H9 (cell line): ENCODE measurements at places on chromosomes 3 and 15.
A peak's percentile ranks its signal among the peaks of the same experiment; 100 is the strongest.

GRCh38 chr3:194740859-194741491 is 55.3 kb downstream of the FAM43A start:
- DNase-seq, result no peak

- DNase-seq, result no peak
These were observed 12.7 kb upstream of the OXSR1 start for GRCh38 chr3:38152609-38153008.

GRCh38 chr3:115520241-115520640 is 103.1 kb upstream of the GAP43 start:
- DNase-seq, result no peak

DNA sequence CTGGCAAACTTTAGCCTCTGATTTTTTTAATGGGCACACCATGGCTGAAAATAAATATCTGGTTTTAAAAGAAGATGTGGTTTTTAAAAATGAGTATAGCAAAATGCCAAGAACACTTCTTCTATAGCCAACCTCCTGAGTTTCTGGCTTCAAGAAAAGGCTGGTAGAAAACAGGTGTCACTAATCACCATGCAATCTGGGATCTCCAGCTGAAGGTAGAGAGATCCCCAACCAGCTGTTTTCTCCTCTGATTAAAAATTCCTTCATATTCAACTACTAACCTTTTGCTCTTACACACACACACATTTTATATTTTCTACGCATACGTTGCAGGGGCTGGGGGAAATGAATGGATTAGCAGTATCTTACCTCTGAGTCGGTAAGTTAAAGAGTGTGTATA is 279.6 kb upstream of the ROBO2 start:
- DNase-seq, result no peak

DNA sequence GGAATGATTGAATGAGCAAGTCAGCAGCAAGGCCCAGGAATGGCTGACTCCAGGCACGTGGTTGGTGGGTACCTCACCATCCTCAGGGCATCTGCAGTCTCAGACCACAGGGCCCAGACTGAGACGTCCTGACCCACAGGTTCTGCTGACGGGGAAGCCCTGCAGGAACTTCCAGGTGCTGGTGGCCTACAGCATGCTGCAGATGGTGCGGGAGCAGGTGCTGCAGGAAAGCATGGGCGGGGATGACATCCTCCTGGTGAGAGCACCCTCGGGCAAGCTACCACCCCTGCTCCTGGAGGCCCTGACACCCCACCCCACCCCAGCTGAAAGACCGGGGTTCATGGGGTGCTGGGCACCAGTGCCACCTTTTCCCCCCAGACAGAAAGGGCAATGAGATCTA is 14.1 kb downstream of the TBC1D21 start:
- DNase-seq, result no peak

GRCh38 chr3:36434687-36435426 is 54.6 kb downstream of the STAC start:
- no peak for DNase-seq

DNA sequence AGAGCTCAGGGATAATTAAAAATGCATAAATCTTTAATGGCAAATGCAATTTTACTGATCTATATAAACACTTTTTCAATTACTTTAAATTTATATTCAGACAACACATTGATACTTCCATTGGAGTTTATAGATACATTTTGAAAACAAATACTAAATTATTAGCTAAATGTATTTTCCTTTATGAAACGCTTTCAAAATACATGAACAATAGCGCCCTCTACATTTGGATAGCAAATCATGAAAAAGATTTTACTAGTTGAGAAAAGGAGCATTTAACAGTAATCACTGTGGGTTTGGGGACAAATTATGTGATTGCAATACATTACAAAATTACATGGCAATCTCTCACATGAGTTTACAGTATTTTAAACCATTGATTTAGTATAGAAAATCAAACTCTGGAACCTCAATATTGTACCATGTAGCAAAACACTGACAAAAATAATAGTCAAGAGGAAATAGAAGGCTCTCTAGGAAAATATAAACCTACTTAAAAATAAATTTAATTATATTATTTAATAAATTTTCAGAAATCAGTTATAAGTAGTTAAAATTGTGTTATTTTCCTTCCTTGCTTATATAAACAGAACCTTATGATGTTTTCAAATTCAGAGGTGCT is 207.9 kb downstream of the ZIC1 start:
- DNase-seq, result no peak

DNA sequence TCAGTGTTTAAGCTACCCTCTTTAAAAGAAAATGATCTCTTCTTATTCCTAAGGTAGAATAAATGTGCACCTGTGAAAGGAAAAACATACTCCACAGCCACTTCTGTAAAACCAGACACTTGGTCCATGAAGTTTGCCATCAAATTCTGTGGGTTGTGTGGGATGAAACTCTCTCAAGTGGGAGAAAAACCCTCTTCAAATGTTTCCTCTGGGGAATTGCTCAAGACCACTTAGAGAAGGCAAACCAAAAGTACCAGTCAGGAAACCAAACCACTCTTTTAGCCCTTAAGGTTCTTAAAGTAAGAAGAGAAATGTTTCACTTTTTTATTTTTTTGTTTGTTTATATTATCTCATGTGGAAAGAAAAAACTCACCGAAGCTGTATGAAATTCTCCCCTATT is 1.2 kb downstream of the COL8A1 start:
- DNase-seq, result no peak

GRCh38 chr3:157573780-157574378 is 70.7 kb upstream of the VEPH1 start:
- no peak for DNase-seq

DNA sequence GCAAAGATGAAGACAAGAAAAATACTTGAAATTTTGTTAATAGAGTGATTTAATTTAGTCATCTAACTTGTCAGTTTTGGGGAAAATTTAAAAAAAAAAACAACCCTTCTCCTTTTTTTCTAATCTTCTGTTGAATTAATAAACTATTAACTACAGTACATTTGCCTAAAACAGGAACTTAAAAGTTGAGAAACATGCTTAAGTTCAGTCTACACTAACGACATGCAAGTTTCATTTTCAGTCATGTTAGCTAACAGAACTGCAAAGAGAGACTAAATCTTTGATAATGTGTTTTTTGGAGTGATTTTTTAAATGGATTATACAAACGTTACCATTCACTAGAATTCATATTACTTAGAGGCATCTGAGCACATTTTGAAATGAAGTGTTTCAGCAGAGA is 71.9 kb upstream of the MBNL1 start:
- DNase-seq, result no peak

GRCh38 chr3:47017504-47018268 is 38.2 kb downstream of the NBEAL2 start:
- DNase-seq, result peak; percentile 29

GRCh38 chr3:99248913-99249312 is 347.4 kb upstream of the DCBLD2 start:
- DNase-seq, result no peak

GRCh38 chr3:36282766-36283165 is 97.5 kb upstream of the STAC start:
- DNase-seq, result no peak

DNA sequence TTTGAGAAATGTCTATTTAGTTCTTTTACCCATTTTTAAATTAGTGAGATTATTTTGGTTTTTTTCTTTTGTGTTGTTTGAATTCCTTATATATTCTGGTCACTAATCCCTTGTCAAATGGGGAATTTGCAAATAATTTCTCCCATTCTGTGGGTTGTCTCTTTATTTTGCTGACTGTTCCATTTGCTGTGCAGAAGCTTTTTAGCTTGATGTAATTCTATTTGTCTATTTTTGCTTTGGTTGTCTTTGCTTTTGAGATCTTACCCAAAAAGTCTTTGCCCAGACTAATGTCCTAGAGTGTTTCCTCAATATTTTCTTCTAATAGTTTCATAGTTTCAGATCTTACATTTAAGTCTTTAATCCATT is 472.9 kb downstream of the TBL1XR1 start:
- DNase-seq, result no peak

DNA sequence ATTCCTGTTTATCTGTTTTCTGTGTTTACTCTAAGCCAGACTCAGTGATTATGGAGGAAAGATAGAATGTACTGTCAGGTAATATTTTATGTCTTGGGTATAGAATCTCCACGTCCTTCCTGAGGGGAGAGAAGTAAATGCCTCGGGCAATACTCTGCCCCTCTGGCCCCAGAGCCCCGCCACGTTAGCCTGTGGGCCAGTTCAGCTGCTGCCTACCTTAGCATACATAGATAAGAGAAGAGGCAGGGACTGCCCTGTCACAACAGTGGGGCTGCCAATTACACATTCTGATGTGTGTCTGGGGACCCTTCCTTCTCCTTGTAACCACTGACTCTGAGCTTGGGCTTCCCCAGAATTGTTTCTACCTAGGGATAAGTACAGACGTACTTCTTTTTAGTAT is 347.7 kb upstream of the ATP11B start:
- no peak for DNase-seq

- DNase-seq, result no peak
These were observed 13.6 kb upstream of the CSK start for GRCh38 chr15:74768099-74768770.

DNA sequence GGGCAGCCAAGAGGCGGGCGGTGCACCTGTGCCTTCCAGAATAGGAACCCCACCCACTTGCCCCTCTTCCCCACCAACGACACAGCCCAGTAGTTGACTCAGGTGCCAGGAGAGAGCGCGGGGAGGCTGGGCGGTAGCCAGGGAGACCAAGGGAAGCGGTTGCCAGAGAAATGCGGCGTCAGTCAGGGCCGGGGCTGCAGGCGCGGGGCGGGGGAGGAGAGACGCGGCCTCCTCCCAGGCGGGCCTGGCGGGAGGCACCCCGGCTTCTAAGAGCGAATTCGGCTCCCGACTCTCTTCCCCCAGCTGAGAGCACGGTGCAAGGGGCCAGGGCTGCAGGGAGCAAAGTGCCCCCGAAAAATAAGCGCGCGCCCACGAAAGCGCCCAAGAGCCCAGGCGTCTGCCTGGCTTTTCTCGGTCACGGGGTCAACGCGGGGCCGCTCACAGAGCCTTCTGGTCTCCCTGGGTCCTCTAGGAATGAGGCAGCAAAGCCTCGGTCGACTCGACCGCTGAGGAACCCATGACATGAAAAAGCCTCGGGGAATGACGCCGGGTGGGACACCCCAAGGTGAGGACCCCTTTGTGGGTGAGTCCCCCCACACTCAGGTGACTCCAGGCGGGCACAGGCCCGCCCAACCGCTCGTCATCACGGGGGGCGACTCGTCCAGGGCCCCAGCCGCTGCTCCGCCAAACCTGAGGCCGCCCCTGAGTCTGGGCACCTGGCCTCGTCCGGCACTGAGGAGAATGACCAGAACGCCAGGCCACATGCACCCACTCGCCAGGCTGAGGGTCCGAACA is 716 bp downstream of the CPEB1 start:
- DNase-seq, result peak; percentile 76

GRCh38 chr3:71515636-71516365 is 67.7 kb downstream of the FOXP1 start:
- no peak for DNase-seq

GRCh38 chr15:67548236-67548852 is 5.8 kb downstream of the MAP2K5 start:
- DNase-seq, result no peak

GRCh38 chr15:72521682-72522081 is 47.6 kb downstream of the ARIH1 start:
- DNase-seq, result no peak

GRCh38 chr3:182521339-182521738 is 272.0 kb upstream of the ATP11B start:
- no peak for DNase-seq
